ENCODE measurements at places on chromosomes 12 and 14.
A peak's percentile ranks its signal among the peaks of the same experiment; 100 is the strongest.

GRCh38 chr12:56296295-56296694 is 3.8 kb downstream of the CS start:
- DNase-seq: no peak

GRCh38 chr12:62190689-62191490 is 69.3 kb upstream of the USP15 start:
- DNase-seq: peak; percentile 2

- peak; percentile 43 for DNase-seq
Observed at GRCh38 chr12:116194935-116195431, 82.5 kb downstream of the MED13L start.

GRCh38 chr12:11758087-11758486 is 108.6 kb downstream of the ETV6 start:
- no peak for DNase-seq

GRCh38 chr12:121232977-121233627 is 23.2 kb downstream of the P2RX4 start:
- DNase-seq: no peak

- no peak for DNase-seq
Observed at GRCh38 chr14:93153121-93153520, 31.6 kb downstream of the MOAP1 start.

DNA sequence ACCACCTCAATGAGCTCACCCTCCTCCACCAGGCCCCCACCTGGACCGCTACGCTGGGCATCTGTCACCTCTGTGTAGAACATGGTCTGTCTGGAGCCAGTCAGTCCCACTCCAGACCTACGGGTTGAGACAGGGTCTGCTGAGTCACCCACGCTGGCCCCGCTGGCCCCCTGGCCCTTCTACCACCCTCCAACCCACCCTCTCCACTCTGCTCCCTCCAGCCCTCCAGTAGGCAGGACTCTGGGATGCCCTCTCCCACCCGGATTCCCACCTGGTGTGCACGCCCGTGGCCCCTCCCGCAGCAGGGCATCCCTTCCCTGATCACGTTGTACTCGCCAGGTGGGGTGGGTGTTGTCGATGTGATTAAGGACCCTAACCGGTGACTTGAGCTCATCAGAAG is 4.6 kb upstream of the JAG2 start:
- DNase-seq: no peak

DNA sequence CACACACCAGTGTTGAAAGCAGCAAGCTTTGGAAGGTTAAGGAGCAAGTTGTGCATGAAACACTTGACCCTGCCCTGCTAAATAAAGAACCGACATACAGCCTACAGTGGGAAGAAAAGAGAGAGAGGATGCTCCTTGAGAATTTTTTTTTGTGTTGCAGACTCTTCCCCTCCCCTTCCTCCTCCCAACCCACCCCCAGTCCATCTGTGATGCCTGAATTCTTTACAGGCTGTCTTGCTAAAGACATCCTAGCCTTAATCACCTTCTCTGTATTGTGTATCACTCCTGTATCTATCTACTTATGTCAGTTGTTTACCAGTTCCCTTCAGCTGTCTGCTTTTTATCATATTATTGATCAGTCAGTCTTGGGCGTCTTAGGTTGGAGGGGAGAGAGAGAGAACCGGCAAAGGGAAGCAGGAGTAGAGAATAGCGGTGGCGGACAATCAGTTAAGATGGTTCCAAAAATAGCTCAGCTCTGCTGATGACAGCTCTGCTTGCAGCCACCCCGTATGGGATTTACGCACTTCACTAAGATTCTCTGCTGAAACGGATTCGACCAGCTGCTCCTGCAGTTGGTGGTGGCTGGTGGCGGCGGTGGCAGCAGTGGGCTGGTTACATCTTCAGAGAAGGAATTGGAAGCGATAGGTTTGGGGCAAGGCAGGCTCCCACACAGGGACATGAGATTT is 664.7 kb downstream of the NRXN3 start:
- DNase-seq: no peak

GRCh38 chr12:30820406-30820946 is 65.7 kb upstream of the CAPRIN2 start:
- no peak for DNase-seq

DNA sequence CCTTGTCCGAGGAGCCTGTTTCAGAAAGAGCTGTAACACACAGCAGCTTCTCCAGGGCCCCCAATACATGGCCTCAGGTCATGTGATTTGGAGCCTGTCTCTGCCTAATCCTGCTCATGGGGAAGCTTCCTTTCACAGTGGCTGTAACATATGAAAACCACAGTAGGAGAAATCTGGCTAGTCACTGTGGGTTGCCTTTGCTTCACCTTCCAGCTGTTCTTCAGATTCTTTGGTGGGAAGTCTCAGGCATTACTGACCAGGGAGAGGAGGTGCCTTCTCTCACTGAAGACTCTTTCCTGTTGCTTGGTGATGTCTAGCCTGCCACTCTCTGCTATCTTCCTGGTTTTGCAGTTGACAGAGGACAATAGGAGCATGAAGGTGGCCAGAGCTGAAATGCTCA is 350.6 kb downstream of the DPF3 start:
- DNase-seq: no peak

DNA sequence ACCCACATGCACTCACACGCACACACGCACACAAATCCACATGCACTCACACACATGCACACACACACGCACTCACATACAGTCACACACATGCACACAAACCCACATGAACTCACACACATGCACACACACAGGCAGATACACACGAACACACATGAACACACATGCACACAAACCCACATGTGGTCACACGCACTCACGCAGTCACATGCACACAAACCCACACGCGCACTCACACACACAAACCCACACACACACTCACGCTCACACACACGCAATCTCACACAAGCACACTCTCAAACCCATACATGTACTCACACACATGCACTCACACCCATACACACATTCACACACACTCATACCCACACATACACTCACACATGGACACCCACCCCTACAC is 61.5 kb downstream of the GALNT9 start:
- no peak for DNase-seq
